ENCODE measurements at places on chromosomes 5 and 9.

GRCh38 chr9:126491949-126492348 lies 121.8 kb upstream of the LMX1B start:
- no peak for DNase-seq

- DNase-seq = no peak
Observed at GRCh38 chr5:29993286-29993685, 1200.2 kb upstream of the CDH6 start.

- no peak for DNase-seq
Observed at GRCh38 chr5:142295960-142296860, 28.6 kb downstream of the SPRY4 start.

GRCh38 chr9:91433180-91433579 lies 9.5 kb upstream of the NFIL3 start:
- DNase-seq = no peak

- DNase-seq = no peak
Observed at GRCh38 chr9:124251605-124252378, 6.0 kb upstream of the NEK6 start.

Data from activated naive CD8-positive, alpha-beta T cell treated with anti-CD3 and anti-CD28 coated beads, Interleukin-2, amount 50 U/mL, for 16 hours (primary cell).